ENCODE measurements at places on chromosomes 1 and 21.

DNA sequence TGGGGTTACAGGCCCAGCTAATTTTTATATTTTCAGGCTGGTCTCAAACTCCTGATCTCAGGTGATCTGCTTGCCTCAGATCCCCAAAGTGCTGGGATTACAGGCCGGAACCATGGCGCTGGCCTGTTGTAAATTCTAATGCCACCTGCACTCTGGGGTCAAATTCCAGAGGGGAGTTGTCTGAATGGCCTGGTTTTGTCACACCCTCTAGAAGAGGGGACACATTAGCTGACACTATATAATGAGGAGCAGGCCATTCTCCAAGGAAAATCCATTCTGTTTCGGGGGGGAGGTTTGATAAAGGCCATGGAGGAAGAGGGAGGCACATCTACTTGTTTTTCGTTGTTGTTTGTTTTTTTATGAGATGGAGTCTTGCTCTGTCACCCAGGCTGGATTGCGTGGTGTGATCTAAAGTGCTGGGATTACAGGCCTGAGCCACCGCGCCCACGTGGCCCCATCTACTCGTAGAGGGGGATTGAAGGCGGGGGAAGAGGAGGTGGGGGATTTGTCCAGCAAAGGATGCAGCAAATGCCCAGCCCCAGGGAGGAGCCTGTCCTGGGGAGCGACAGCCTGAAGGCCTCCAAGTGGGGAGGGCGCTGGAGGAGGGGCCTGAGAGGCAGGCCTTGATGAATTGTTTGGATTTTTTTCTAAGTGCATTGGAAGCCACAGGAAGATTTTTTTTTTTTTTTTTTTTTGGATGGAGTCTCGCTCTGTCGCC is 78.4 kb upstream of the SLC45A1 start:
- no peak for DNase-seq

GRCh38 chr21:45479691-45480675 is 62.3 kb downstream of the SLC19A1 start:
- DNase-seq: no peak

DNA sequence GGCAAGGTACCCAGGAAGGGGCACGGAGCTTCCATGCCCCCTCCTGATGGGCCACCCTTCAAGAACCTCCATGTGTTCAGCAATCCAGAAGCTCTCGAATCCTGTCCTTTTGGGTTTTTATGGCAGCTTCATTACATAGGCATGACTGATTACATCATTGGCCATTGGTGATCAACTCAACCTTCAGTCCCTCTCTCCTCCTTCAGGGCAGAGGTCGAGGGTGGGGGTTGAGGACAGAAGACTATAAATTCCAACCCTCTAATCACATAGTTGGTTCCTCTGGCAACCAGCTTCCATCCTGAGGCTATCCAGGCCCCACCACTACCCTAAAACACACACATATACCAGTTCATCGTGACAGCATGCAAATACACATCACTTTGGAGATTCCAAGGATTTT is 135.7 kb downstream of the ZNF281 start:
- DNase-seq: no peak

DNA sequence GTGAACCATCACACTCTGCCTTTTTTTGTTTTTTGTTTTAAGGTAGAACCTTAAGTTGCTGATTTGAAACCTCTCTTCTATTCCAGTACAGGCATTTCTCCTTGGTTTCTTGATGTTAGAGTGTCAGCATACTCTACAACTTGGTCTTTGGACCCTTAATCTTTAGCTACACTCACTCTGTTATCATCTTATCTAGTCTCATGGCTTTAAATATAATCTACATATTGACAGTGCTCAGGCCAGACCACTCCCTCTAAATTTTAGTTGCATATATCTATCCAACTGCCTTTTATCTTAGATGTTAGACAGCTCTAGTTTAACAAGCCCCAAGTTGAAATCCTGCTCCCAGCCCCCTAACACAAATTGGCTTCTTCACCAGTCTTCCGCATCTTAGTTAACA is 22.1 kb downstream of the NME7 start:
- no peak for DNase-seq

- no peak for DNase-seq
Observed at GRCh38 chr1:207849646-207850045, 61.3 kb downstream of the CD34 start.

DNA sequence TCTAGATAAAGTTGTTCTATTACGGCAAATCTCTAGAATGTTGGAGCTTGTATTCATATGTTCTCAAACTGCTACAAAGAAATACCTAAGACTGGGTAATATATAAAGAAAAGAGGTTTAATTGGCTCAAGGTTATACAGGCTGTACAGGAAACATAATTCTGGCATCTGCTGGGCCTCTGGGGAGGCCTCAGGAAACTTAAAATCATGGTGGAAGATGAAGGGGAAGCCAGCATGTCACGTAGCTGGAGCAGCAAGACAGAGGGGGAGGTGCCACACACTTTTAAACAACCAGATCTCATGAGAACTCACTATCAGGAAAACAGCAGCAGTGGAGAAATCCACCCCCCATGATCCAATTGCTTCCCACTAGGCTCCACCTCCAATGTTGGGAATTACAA is 390.4 kb upstream of the ADGRL4 start:
- DNase-seq: no peak

GRCh38 chr1:232923739-232924386 is 26.5 kb upstream of the NTPCR start:
- DNase-seq: no peak

GRCh38 chr1:155694167-155694566 is 5.3 kb downstream of the DAP3 start:
- DNase-seq: no peak

GRCh38 chr21:41439248-41439647 is 13.2 kb downstream of the MX1 start:
- DNase-seq: no peak

DNA sequence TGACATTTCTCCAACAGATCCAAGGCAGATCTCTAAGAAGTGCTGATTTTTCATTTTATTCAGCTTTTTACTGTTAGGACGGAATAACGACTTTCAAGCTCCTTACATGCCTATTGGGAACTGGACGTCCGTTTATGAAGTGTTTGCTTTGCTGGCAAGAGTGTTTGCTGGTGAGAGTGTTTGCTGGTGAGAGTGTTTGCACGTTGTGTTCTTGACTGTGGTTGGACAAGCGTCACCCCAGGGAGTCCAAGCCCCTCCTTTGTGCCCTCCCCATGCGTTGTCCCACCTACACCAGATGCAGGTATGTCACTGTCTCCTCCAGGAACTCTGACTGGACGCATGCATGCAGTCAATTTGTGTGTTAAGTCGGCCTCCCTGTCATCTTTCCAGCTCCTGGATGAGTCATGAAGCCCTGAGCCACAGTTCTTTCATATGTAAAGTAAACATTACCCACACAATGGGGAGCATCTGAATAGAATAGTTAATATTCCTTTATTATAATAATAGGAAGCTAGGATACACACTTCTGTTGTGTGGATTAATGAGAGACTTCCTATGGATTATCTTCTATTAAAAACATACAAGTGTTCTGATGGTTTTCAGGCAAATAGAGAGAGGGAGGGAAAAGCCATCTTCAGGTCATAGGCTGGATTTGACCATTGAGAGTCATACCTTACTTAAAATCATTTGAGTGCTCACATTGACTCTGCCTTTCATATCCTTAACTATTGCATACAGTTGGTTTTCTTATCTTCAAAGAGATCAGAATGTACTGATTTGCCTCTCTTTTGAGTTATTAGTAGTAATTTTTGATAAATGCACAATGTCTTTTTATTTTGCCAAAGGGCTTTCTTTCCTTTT is 119.2 kb downstream of the GALNT2 start:
- DNase-seq: peak; percentile 73

- DNase-seq: no peak
Observed at GRCh38 chr1:4621646-4622045, 32.8 kb upstream of the AJAP1 start.

GRCh38 chr1:25556791-25557476 is 13.5 kb downstream of the LDLRAP1 start:
- peak; percentile 70 for DNase-seq

- DNase-seq: no peak
Observed at GRCh38 chr1:25569597-25570396, 26.4 kb downstream of the LDLRAP1 start.

- no peak for DNase-seq
Observed at GRCh38 chr1:34977210-34977471, 8.0 kb downstream of the TMEM35B start.

GRCh38 chr1:14871218-14871970 is 272.9 kb downstream of the KAZN start:
- no peak for DNase-seq

DNA sequence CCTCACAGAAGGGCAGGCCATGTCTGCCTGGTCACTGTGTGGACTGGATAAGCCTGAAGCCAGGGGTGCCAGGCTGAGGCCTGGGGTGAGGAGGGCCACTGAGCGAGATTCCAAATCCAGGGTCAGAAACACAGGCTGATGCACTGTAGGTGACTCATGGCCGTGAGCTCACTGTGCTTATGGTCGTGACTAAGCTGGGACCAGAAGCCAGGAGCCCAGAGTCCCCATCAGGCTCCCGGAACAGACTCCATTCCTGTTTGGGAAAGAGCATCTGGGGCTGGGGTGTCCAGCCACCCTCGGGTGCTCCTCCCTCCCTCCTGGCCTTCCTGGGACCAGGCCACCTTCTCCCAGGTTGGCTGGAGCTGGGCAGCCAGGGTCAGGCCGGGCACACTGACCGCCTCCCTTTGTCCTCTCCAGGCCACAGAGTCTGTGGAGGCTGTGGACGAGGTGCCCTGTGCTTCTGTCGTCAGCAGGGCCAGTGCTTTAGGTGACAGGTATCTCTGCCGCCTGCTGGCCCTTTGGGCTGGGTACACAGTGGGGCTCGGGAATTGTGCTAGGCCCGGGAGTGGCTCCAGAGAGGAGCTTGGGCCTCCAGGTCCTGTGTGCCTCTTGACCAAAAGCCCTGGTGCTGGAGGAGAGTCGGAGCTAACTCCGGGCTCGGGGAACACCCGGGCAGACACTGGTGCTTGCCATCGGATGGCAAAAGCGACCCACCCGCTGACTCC is 36.7 kb downstream of the AJAP1 start:
- DNase-seq: no peak

- no peak for DNase-seq
Observed at GRCh38 chr1:25971066-25971810, 26.6 kb downstream of the PAFAH2 start.

- DNase-seq: no peak
Observed at GRCh38 chr1:110504226-110504625, 14.7 kb downstream of the KCNA10 start.

DNA sequence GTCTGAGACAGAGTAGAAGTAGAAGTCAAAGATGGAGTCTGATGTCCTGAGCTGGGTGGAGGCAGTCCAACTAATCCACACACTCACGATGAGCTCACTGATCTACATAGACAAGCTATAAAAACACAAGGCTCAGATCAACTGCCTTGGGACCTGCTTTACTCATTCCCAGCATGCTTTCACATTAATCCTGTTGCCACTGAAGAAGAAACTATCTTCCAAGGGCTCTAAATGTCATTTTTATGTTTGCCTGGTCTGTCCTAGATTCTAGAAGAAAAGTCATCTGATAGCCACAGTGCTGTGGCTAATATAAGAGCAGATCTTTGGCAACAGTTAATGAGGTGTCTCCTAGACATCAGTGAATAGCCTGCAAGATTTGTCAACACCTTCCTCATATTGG is 522.7 kb downstream of the NUF2 start:
- DNase-seq: no peak

GRCh38 chr1:110087812-110088738 is 17.6 kb upstream of the ALX3 start:
- no peak for DNase-seq

DNA sequence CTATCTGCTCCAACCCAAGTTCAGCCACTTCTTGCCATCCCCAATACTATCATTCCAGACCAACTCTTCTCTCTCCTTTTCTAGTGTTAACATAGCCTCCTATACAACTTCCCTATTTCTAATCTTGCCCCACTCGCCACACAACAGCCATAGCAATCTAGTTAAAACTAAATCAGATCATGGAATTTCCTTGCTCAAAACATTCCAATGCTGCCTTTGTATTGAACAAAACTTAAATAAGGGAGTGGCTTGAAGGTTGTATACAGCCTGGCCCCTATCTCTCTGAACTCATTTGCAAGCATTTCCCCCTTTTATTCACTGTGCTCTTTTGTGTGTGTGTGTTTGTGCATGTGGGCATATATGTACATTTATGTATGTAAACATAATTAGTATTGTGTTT is 118.1 kb upstream of the SGIP1 start:
- no peak for DNase-seq

DNA sequence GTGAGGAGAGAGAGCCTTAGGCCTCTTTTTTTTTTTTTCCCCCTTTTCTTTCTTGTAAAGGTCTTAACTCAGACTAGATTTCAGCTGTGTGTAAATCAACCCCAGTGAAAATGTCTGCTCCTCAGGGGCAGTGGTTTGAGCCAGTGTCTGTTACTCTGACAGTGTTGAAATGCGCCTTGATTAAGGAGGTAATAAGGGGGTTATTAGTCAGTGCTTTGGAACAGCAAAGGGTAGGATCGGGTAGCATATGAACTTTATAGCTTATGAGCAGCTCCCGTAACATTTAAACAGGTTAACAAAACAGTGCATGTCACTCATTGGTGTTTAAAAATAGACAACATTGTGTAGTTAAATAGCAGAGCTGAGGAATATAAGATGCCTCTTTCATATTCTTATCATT is 10.3 kb downstream of the UTP11 start:
- DNase-seq: no peak

- DNase-seq: no peak
Observed at GRCh38 chr21:18265944-18266343, 21.3 kb downstream of the CHODL start.

DNA sequence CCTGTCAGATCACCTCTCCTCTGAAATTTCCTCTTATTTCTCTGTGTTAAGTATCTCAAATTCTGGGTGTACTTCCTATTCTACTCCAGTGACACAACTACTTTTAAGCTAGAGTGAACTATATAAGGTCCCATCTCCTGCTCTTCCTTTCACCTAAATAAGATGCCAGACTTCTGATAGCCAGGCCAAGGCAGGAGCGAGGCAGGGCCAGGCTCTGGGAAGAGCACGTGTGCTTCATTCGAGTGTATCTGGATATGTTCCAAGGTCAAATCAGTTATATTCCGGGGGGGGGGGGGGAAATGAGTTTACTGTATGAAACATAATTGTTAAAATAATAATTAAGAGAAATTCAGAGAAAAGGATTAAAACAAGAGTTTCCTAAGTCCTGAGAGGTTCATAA is 60.1 kb downstream of the LRRC71 start:
- no peak for DNase-seq

GRCh38 chr1:228848406-228848805 is 113.1 kb downstream of the RHOU start:
- no peak for DNase-seq

All from RWPE2 (cell line).